Activated T-cell treated with anti-CD3 and anti-CD28 coated beads, Interleukin-2, amount 50 U/mL, for 72 hours (primary cell): ENCODE measurements at places on chromosomes 5 and 9. TPM values are rescaled to one million over a fixed set of nuclear protein-coding genes. Genes with fewer than 3 reads are reported as not detected.

GRM6 gene
- total RNA-seq, result not detected

DOCK8 gene
- total RNA-seq, result 199 TPM

CDKN2B gene
- total RNA-seq, result not detected

NSA2 gene
- total RNA-seq, result 62.4 TPM

ANKHD1 gene
- total RNA-seq, result 140 TPM

NUDT2 gene
- 35.3 TPM for total RNA-seq

DNA sequence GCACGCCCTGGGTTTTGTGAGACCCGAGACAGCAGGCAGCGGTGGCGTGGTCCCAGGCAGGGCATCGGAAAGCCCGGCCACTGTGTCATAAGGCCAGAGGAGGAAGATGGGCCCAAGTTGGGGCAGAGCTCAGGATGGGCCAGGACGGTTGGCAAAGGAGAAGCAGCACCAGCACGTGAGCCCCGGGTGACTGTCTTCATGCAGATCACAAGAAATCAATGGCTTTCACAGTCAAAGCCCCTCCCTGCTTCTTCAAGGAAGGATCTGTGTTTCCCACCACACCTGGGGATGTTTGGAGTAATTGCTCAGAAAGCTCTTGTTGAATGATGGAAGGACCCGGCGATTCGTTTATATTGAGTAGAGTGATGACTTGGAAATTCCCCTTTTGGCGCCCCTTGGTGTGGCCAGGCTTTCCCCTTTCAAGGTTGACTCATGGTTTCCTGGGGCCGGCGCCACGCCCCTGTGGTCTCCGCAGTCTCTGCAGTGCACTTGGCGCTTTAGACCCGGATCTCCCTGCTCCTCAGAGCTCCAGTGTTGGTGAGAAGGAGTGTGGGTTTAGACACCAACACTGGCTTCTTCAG is 52.1 kb downstream of the IL31RA start:
- H3K27ac ChIP-seq, result no peak overlapping the region
- peaks cover 14% of the 10 kb centered on the region for H3K27me3 ChIP-seq
- peak; percentile 83 for DNase-seq
- H3K4me3 ChIP-seq, result peak overlapping the region; percentile 73
- peaks cover 46% of the 10 kb centered on the region for H3K4me1 ChIP-seq

DNA sequence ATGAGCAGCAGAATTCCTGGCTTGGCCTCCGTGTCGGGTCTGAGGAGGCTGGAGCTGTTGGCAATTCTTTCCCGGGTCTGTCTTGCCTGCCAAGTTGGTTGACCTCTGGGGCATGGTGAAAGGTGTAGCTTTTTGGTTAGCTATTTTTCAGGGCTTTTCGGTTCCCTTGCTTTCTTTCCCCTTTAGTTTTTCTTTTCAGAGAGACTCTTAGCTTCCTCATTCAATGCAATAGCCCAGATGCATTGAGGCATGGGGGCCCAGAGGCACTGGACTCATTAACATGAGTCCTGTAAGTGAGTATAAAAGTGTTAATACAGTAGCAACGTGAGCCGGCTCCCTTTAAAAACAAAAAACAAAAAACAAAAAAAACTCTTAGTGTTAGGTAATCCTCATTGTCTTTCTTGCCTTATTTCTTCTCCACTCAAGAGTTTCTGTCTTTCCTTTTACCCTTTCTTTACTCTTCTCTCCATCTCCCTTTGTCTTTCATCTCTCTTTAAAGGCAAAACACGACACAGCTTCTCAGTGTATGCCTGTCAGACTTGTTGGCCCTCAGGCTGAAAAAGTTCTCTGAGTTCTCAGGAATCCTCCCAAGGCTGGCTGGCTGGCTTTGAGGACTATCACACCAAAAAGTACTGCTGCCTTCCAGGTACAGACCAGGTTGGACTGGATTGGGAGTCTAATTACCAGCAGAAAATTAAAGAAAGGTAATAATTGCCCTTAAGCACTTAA is 289.9 kb upstream of the TUT7 start:
- DNase-seq, result no peak
- no peak overlapping the region for H3K27ac ChIP-seq
- no peak overlapping the region for H3K4me3 ChIP-seq
- H3K36me3 ChIP-seq, result no peaks in the 10 kb centered on the region

GRCh38 chr5:36880761-36881160 is 4.2 kb downstream of the NIPBL start:
- peak overlapping the region; percentile 48 for H3K4me3 ChIP-seq
- no peak for DNase-seq
- no peaks in the 10 kb centered on the region for H3K27me3 ChIP-seq
- peaks cover 57% of the 10 kb centered on the region for H3K4me1 ChIP-seq

DNA sequence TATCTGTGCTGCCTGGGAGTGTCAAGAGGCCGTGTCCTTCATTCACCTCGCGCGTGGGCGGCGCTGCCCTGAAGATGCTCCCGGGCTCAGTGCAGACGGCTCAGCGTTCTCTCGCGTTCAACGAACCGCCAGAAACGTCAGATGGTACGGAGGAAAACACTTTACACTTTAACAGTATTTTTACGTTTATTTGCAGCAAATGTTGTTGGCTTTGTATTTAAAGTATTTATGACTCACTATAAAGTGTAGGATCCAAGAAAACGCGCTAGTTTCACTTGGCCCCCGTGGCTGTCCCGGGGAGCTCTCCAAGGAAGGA is 544 bp upstream of the ERCC6L2 start:
- H3K27ac ChIP-seq, result no peak overlapping the region
- peaks cover 10% of the 10 kb centered on the region for H3K36me3 ChIP-seq
- no peak overlapping the region for H3K4me3 ChIP-seq
- no peaks in the 10 kb centered on the region for H3K27me3 ChIP-seq
- DNase-seq, result peak; percentile 78

DNA sequence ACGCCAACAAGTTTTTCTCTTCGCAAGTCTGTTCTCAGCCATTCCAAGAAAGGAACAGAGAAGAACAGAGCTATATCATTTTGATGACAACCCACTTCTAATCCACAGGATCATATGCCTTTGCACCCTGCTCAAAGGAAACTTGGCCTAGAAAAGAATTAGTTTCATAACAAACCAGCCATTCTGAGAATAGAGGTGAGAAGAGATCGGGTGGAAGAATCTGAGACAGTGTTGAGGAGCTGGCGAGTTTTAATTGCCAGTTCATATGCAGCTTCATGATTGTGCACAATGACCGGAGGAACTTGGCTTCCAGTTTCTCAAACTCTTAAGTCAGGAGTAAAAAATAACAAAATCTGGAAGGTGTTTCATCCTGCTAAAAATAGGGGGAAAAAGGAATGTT is 380.0 kb downstream of the NR2F1-AS1 start:
- no peaks in the 10 kb centered on the region for H3K36me3 ChIP-seq
- H3K4me1 ChIP-seq, result no peaks in the 10 kb centered on the region
- no peak for DNase-seq
- H3K27me3 ChIP-seq, result no peaks in the 10 kb centered on the region
- no peak overlapping the region for H3K4me3 ChIP-seq
- H3K27ac ChIP-seq, result no peak overlapping the region

- no peaks in the 10 kb centered on the region for H3K27me3 ChIP-seq
- peak; percentile 74 for DNase-seq
- H3K27ac ChIP-seq, result no peak overlapping the region
Measured at GRCh38 chr9:137411645-137412380, 11.1 kb downstream of the EXD3 start.

DNA sequence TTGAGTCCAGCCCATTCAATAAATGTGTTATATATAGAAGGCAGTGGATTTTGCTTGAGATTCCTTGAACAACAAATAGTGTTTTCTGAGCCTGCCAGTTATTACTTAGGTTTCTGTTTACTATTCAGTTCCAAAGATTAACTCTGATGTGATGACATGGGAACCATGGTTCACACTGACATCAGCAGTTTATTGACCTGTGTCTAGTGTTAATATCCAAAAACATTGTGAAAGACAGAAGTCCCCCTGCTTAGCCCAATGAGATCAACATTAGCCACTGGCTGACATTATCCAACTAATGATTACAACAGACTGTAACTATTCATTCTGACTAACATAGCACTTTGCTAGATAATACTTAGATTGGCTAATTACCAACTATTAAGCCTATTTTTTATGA is 14.9 kb downstream of the APBA1 start:
- no peaks in the 10 kb centered on the region for H3K4me1 ChIP-seq
- DNase-seq, result no peak
- H3K4me3 ChIP-seq, result no peak overlapping the region
- no peak overlapping the region for H3K27ac ChIP-seq

DNA sequence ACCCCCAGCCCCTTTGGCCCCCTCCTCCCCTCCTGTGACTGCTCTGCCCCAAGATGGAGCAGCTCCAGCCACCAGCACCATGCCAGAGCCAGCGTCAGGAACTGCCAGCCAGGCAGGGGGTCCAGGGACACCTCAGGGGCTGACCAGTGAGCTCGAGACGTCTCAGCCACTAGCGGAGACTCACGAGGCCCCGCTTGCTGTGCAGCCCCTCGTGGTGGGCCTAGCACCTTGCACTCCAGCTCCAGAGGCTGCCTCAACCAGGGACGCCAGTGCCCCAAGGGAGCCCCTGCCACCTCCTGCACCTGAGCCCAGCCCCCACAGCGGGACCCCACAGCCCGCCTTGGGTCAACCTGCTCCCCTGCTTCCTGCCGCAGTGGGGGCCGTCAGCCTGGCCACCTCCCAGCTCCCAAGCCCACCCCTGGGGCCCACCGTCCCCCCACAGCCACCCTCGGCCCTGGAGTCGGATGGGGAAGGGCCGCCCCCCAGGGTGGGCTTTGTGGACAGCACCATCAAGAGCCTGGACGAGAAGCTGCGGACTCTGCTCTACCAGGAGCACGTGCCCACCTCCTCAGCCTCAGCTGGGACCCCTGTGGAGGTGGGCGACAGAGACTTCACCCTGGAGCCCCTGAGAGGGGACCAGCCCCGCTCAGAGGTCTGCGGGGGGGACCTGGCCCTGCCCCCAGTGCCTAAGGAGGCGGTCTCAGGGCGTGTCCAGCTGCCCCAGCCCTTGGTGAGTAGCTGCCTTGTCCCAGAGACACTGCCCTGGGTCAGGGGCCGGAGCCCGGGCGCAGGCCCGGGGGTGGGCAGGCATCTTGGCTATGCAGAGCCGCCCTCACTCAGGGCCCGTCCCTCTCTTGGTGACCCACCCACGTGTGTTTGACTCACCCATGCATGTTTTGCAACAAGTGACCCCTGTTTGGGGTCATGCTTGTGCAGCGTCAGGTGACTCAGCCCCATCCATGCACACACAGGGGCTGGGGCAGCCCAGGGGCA is 105.2 kb downstream of the WNK2 start:
- H3K4me1 ChIP-seq, result peaks cover 1% of the 10 kb centered on the region
- no peaks in the 10 kb centered on the region for H3K27me3 ChIP-seq
- no peak overlapping the region for H3K4me3 ChIP-seq

GRCh38 chr9:132031467-132032237 is 48.0 kb downstream of the MED27 start:
- no peaks in the 10 kb centered on the region for H3K36me3 ChIP-seq
- H3K27ac ChIP-seq, result no peak overlapping the region
- DNase-seq, result no peak
- peaks cover 65% of the 10 kb centered on the region for H3K4me1 ChIP-seq
- H3K27me3 ChIP-seq, result no peaks in the 10 kb centered on the region

DNA sequence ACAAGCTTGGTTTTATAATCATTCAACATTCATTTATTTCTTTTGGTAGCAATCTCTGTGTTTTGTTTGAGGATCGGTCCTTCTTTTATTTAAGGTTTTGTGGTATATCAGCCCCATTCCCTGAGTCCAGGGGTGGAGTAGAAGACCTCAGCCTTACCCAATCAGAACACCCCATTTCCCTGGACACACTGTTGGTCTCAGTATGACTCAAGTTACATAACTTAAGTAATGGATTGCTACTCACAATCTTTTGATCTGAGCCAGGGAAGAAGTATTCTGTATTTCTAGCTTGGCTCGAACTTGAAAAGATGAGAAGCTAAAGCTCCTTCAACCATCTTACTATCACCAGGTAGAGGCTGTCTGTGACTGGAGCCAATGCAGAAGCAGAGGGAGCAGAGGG is 175.2 kb upstream of the HAPLN1 start:
- H3K36me3 ChIP-seq, result no peaks in the 10 kb centered on the region
- no peaks in the 10 kb centered on the region for H3K4me1 ChIP-seq
- no peak for DNase-seq
- H3K4me3 ChIP-seq, result no peak overlapping the region
- no peaks in the 10 kb centered on the region for H3K27me3 ChIP-seq

- peak overlapping the region; percentile 92 for H3K4me3 ChIP-seq
- peaks cover 20% of the 10 kb centered on the region for H3K36me3 ChIP-seq
- peaks cover 28% of the 10 kb centered on the region for H3K4me1 ChIP-seq
Measured at GRCh38 chr5:79236362-79236969, 535 bp downstream of the JMY start.

DNA sequence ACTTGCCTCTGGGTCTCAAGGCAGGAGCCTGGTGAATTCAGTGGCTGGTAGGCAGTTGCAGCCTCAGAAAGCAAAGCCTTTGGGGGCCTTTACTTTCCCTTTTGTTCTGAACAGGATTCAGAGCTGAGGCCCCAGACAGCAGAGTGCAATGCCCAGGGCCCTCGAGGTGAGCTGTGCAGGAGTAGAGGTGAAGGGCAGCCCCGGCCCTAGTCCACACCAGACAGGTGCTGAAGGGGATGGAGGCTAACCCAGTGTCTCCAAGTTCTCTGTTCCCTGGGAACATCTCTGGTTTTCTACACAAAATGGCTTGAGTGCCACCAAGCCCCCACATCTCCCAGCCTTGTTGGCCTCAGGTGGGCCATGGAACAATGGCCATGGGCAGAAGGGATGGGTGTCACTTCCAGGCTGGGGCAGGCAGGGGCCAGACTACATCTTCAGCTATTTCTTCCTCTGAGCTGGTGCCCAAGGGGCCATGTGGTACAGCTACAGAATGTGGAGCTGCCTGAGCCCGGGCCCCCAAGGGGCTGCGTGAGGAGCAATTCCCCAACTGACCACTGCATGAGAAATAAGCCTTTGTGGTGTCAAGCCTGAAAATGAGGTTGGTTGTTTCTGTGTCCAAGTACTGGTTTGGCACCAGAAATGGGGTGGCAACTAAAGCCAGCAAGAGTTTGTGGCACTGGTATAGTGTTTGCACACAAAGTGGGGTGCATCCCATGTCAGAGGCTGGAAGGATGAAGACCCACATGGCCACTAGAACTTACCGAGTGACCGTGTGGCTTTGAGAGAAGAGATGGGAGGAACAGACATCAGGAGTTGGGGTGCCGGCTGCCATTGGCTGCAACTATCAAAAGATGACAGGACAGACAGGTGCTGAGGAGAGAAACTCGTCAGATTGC is 57.8 kb downstream of the BARX1 start:
- DNase-seq, result no peak
- peak overlapping the region; percentile 26 for H3K27ac ChIP-seq
- H3K4me3 ChIP-seq, result no peak overlapping the region
- H3K4me1 ChIP-seq, result peaks cover 14% of the 10 kb centered on the region

GRCh38 chr9:86389628-86390027 is 35.4 kb upstream of the TUT7 start:
- DNase-seq, result no peak
- H3K27me3 ChIP-seq, result peaks cover 51% of the 10 kb centered on the region
- H3K36me3 ChIP-seq, result peaks cover 3% of the 10 kb centered on the region
- no peaks in the 10 kb centered on the region for H3K4me1 ChIP-seq
- no peak overlapping the region for H3K27ac ChIP-seq

DNA sequence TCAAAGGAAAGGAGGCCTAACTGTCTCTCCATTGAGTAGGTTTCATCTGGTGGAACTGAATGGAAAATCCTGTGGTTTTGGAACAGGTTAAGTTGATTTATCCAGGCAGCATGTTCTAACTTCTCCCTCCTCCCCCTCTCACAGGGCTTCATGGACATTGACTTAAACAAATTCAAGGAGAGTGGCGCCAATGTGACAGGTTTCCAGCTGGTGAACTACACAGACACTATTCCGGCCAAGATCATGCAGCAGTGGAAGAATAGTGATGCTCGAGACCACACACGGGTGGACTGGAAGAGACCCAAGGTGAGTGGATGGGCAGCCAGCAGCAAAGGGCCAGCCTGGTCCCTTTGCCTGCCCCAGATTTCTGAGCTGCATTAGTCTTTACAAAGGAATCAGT is 183.9 kb downstream of the GRIA1 start:
- no peaks in the 10 kb centered on the region for H3K36me3 ChIP-seq
- H3K4me1 ChIP-seq, result no peaks in the 10 kb centered on the region
- no peak overlapping the region for H3K27ac ChIP-seq
